ENCODE measurements at places on chromosomes 1 and 21.

- DNase-seq, result no peak
Measured at GRCh38 chr21:45372732-45373355, 32.1 kb upstream of the COL18A1 start.

DNA sequence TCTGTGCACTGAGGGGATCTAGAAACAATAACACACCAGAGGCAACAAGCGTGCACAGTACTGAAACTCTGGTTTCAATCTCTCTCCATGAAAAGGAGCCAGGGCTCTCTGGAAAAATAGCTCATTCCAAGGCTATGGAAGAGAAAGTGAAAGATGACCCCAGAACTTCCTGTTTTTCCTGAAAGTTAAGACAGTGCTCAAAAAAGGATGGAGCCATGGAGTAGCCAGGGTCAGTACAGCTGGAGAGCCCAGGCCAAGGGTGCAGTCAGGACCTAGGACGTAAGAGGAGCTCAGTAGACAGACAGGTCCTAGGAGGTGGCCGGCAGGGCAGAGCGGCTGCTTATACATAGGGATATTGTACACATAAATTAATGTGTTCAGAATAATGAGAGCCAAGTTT lies 19.1 kb downstream of the NOL9 start:
- no peak for DNase-seq

- DNase-seq, result no peak
Measured at GRCh38 chr1:11981378-11982009, 1.2 kb downstream of the MFN2 start.

DNA sequence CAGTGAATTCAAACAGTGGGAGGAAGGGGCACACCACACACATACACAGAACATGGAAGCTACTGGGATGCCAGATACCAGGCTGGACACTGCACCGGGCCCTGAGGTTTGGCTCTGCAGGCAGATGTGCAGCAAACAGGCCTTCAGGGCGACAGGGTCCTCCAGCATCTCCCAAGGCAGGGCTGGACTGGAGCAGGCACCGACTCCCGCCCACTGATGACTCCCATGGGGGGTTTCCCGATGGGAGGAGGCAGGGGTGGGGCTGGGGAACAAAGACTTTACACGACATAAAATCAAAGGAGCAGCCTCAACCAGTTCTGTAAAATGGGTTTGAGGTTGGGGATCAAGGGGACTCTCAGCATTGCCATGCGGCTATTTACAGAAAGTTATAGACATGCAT lies 118.1 kb downstream of the SYT2 start:
- DNase-seq, result no peak

- peak; percentile 15 for DNase-seq
Measured at GRCh38 chr1:153728305-153729066, 636 bp downstream of the INTS3 start.

DNA sequence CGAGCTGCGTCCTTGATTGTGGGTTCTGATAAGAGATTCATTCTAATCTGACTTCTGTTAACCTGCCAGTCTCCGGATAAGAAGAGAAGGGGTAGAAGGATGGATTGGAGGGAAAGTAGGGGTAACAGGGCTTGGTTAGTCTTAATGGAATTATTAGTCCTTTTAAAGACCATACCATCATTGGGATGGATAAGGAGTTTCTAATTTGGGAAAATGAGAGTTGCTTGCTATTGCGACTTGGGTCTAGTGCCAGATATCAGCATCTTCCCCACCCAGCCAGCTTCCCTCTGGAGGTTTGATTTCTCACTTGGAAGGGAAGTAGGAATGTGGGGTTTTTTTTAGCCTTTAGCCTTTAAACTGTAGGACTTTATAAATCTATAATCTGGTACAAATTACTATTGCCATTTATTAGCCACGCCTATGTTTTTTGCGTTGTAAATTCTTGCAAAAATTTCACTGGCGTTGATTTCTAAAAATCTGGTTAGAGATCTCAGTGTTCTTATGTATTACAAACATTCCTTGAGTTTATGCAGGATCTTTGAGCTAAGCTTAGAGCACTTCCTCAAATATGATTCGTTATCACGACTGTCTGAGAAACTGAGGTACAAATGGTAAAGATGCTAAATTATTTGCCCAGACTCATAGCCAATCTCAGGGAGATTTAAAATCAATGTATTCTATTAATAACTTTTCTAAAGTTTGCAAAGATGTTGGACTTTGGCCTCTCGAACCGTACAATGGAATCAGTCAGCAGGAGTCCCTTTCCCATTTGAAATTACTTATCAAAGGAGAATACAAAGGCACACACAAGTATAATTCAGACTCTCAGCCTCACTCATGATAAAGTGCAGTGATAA lies 1.3 kb downstream of the FAM20B start:
- no peak for DNase-seq

Data from LoVo (cell line).